ENCODE measurements at places on chromosomes 3 and 15.

DNA sequence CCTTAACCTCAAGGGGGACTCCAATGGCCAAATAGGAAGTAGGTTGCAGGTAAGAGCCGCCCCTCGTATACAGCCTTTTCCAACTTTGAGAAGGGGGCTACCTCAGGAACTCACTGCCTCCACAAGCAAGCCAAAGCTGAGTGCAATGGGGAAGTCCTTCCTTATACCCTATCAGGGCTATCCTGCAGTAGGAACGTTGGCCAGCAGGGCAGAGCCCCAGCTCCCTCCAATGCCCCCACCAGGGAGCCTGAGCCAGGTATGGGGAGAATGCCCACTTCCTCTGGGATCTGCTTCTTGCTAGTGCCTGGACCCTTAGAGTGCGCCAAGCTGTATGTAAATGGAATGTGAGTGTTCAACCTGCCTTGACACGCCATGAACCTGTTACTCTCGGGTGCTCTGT lies 16.3 kb downstream of the CACNA2D2 start:
- DNase-seq, result no peak

DNA sequence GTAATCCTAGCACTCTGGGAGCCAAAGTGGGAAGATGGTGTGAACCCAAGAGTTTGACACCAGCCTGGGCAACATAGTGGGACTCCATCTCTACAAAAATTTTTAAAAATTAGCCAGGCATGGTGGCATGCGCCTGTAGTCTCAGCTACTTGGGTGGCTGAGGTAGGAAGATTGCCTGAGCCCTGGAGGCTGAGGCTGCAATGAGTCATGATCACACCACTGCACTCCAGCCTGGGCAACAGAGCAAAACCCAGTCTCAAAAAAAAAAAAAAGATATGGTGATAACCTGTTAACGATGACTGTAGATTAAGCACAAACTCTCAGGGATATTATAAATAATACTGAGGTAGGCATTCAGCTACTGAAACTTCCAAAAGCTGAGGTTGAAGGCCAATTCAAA lies 107.5 kb downstream of the SLC49A4 start:
- no peak for DNase-seq

GRCh38 chr3:14793126-14793857 lies 25.5 kb upstream of the FGD5 start:
- no peak for DNase-seq

- peak; percentile 35 for DNase-seq
These were observed 412 bp upstream of the CTXN2 start for GRCh38 chr15:48190932-48191573.

DNA sequence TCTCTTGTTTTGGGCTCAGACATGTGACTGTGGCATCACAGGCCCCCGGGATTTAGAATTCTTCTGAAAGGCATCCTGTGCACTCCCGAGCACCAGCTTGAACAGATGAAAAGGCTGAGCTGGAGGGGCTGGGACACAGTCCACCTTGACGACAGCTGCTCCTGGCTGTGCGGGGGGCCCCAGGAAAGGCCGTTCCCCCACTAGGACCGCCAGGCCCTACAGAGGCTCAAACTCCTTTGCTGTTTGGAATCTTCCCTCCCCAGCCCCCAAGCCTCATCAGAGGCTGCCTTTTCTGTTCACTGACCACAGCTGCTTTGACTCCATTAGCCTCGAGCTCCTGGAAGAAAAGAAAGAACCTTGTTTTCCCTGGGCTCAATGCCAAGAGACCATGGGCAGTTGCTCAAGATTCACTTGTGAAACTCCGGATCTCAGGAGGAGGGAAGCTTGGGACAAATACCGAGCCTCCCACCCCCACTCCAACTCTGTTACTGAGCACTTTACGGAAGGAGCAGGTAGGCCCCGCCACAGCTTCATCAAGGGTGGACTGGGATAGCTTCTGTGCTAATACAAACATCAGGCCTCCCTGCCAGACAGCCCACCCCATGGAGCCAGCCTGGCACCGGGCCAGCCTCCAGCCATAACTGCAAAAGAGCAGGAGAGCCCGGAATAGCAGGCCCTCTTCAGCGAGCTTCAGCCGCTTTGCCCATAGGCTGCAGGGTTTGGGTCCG lies 15.7 kb downstream of the CIDEC start:
- DNase-seq, result no peak

GRCh38 chr3:51796854-51797253 lies 17.8 kb upstream of the IQCF6 start:
- DNase-seq, result no peak

DNA sequence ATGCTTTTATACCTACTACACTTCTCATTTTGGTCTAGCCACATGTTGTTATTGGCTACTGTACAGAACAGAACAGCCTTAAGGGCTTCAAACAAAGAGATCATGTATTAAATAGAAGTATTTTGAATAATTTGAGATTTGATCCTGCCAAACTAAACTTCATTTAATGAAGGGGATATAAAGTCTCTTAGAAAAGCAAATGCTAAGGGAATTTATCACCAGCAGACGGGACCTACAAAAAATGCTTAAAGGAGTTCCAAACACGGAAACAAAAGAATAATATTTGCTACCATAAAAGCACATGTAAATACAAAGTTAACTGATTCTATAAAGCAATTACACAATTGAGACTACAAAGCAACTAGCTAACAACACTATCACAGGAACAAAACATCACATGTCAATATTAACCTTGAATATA lies 23.6 kb upstream of the FMN1 start:
- no peak for DNase-seq

DNA sequence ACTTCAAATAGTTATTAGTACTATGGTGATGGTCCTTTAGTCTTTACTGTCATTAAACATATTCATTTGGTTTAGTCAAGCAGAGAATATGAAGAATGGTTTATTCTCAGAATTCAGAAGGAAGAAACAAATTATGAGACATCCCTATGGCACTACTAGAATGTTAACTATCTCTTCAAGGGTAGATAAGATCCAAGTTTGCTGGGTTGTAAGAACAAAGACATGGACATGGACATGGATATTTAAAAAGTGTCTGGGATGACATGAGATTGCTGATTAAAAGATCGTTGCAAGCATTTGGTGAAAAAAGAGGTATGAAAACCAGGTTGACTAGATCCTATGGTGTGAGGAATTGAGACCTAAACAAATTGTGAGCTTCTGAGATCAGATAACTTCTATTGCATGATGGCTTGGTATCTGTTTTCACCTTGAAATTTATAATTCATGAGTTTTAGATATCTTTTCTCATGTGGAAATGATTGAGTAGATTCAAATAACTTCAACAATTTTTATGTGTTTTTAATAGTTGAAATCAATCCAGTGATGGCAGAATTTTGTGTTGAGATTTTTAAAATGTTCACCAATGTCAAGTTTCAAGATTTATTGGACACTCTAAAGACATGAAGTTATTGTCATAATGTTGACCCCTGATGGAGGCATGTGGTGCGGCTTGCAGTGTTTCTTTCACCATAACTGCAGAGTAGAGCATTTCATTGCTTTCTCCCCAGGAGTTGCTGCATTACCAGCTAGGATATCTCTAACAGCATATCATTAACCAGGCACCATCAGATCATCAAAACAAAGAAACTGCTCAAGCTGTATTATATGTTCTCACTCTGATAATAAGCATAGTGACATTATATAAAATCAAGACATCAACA lies 72.6 kb downstream of the NAALADL2 start:
- no peak for DNase-seq

GRCh38 chr3:106245400-106245799 lies 376.6 kb upstream of the CBLB start:
- no peak for DNase-seq

DNA sequence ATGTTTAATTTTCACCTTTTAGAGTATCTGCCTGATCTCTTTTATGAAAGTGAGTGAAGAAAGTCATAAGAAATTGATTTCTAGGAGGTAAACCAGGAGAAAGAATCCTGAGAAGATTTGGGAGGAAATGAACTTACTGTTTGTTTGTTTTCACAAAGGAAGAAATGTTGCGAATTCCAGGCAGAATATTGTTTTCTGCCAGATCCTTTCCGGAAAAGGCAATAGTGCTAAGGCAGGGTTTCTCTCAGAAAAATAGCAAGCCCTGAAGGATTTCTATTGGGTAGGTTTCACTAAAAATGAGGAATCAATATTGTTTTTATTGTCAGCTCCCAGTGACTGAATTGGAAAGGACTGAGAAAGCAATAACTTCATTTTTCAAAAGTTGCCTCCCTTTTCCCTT lies 85.7 kb upstream of the TGFBR2 start:
- no peak for DNase-seq

DNA sequence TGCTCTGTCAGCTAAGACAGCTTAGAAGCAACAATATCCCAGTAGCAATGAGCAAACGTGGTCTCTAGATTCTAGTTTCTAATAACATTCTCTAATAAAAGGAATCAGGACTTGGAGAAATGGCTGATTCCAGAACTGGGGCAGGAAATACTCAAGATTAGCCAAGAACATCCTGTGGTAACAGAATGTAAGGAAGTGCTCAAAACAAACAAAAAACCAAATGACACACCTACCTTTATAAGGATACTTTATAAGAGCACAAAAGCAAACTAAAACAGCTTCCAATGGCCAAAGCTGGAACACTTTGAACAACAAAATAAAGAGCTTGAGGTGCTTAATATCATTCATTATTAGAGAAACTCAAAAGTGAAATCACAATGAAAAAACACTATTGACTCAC lies 33.1 kb upstream of the EIF5A2 start:
- DNase-seq, result no peak

- no peak for DNase-seq
These were observed 224.6 kb downstream of the NLGN1 start for GRCh38 chr3:173622166-173622565.

DNA sequence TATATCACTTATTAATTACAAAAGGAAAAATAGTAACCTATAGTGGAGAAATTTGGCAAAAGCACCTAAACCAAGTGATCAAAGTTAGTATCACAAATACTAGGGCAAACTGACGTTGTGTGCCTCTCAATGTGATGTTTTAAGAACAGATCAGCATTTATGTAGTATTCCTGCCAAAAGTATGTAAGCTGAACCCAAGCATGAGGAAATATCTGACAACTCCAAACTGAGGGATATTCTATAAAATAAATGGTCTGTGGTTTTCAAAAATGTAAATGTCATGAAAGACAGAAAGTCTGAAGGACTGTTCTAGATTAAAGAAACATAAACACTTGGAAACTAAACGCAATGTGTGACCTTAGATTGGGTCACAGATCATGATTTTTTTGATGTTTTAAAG lies 34.3 kb upstream of the PIK3CA start:
- no peak for DNase-seq

DNA sequence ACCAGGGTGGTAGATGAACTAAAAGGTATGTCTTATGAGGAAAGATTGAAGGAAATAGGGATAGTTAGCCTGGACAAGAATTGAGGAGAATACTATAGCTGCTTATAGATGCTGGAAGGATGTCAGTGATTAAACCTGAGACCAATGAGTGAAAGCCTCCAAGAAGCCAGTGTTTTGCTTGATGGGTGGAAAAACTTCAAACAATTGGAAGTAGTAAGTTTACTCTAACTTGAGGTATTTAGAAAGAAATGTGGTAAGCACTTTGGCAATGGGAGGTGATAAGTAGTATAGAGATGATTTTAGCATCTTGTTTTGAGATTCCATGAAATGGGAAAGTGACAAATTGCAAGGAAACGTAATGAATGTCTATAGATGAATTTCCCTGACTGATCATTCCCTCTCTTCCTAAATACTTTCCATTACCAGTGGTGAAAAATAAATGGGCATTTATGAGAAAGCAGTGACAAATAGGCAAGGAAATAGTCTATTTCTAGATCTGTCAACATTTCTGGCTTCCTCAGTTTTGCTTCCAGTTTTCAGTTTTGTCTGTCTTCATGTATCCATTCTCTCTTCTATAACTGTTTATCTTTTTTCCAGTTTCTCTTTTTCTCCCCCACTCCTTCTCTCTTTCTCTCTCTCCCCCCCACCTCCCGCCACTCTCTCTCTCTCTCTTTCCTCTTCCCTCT lies 19.2 kb downstream of the SLC15A2 start:
- DNase-seq, result no peak

- DNase-seq, result no peak
These were observed 27.9 kb upstream of the SCN10A start for GRCh38 chr3:38843898-38844297.

GRCh38 chr3:9078561-9079240 lies 115.4 kb upstream of the RAD18 start:
- DNase-seq, result no peak

- no peak for DNase-seq
These were observed 100.6 kb downstream of the CHSY1 start for GRCh38 chr15:101151288-101151687.

- no peak for DNase-seq
These were observed 7.2 kb upstream of the RBP1 start for GRCh38 chr3:139546772-139547171.

- no peak for DNase-seq
These were observed 349.3 kb downstream of the MFSD1 start for GRCh38 chr3:159151130-159151529.

GRCh38 chr15:59304034-59304795 lies 68.5 kb downstream of the MYO1E start:
- DNase-seq, result no peak

GRCh38 chr3:156098437-156099035 lies 21.8 kb upstream of the KCNAB1 start:
- no peak for DNase-seq

GRCh38 chr3:79369306-79369705 lies 398.5 kb downstream of the ROBO1 start:
- DNase-seq, result no peak

DNA sequence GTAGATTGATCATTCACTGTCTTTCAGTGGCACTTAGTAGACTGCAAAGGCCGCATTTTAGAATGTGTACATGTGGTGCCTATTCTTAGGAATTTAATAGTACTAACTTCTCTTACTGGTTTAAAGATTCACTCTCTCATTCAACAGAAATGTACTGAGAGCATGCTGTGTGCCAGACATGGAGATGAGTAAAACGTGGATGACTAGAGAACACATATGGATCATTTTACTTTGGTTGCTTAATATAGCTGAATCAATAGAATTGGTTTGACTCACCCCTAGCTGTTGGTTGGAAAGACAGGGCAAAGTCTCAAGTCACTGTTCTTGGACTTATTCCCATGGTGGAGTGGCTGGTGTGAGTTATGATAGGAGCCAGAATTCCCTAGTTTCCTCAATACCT lies 109.1 kb upstream of the TNFAIP8L3 start:
- DNase-seq, result no peak

DNA sequence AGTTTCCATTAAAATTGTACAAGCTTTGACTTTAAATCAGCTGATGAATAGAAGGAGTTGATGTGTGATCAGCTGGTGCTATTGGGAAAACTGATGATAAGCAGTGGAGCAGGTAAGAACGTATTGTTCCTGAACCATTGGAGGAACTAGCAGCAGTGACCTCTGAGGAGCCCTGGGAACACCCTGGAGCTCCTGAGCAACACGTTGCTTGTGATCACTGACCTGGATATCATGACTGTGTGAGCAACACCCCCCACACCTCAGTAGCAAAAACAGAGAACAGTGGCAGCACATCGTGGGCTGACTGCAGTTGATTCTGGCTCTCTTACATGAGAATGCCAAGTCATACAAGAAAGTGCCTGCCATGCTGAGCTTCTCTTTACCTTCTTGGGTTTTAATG lies 72.9 kb downstream of the BLM start:
- DNase-seq, result no peak

- DNase-seq, result no peak
These were observed 61.0 kb downstream of the ISG20 start for GRCh38 chr15:88699861-88700260.

GRCh38 chr15:99151156-99151555 lies 46.3 kb downstream of the SYNM start:
- no peak for DNase-seq

GRCh38 chr3:69294014-69294766 lies 91.7 kb downstream of the FRMD4B start:
- DNase-seq, result no peak
